NCI-H2081 (cell line): ENCODE measurements at places on chromosomes 1 and 21.
A peak's percentile ranks its signal among the peaks of the same experiment; 100 is the strongest.

GRCh38 chr1:164716992-164717703 is 158.2 kb downstream of the PBX1 start:
- DNase-seq = no peak

DNA sequence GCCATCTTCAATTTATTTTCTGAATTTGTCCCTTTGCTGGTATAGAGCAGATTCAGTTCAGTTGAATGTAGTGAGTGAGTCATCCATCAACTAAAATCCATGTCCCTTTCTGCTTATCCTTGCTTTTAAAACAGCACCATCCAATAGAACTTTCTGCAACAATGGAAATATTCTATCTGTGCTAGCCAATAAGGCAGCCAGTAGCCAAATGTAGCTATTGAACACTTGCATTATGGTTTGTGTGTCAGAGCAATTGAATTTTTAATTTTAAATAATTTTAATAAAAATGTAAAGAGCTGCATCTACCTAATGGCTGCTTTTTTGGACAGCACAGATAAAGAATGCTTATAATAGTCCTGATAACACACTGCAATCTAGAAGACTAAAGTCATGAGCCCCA is at the start of gene GJA9:
Gene GJA9, minus strand, starts transcription at position 101 of the 400 bp plus-strand sequence. CDS start 5,489 bp downstream, outside the sequence.
- DNase-seq = no peak

DNA sequence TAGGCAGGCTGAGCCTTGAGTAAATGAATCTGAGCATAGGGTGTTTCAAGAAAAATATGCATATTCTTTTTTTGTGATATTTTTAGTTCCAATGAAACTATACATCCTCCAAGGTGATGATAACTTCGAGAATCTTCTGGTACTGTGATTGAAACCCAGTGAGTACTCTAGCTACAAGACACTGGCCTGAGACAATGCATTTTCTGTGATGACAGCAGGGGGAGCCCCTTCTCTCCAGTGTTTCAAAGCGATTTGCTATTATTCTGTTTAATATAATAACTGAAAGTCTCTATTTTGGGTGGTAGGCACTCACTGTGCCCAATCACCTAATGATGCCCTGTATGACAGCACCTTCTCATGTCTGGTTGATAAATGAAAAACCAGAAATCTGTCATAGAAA is 12.1 kb downstream of the IRF2BP2 start:
- peak; percentile 36 for DNase-seq

GRCh38 chr1:43452789-43453441 is 816 bp downstream of the HYI start:
- peak; percentile 74 for DNase-seq

DNA sequence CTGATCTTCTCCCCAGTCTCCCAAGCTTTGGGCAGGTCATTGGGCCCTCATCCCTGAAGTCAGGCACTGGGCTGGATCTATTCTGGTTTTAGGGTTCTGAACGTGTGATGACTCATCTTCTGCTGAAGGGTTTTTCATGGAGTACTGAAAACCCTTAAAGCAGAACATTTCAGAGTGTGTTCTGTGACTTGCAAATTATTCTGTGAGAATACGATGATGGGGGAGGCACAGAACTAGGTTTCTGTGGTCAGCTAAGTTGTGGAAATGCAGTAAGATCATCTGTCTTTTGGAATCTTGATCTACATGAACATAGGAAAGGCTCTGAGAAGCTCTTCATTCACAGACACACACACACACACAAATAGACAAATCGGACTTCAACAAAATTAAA is 46.2 kb downstream of the NAV1 start:
- DNase-seq = no peak

DNA sequence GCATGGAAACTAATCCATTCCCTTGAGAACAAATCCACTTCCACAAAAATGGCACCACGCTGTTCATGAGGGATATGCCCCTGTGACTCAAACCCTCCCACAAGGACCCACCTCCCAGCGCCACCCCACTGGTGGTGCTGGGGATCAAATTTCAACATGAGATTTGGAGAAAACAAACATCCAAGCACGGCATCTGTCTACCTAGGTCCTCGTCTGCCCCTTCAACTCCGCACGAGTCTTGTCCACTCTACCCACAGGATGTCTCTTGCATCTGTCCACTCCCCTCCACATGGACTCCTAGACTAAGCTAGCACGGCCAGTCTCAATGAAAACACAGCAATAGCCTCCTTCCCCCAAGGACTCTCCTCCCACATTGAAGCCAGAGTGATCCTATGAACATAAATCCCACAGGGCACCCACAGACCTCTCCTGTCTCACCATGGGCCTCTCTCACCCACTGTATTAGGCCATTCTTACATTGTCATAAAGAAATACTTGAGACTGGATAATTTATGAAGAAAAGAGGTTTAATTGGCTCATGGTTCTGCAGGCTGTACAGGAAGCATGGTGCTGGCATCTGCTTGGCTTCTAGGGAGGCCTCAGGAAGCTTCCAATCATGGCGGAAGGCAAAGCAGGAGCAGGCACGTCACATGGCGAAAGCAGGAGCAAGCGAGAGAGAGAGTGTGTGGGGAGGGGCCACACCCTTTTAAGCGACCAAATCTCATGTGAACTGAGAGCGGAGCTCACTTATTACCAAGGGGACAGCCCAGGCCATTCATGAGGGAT is 101.4 kb downstream of the TOMM20 start:
- no peak for DNase-seq

DNA sequence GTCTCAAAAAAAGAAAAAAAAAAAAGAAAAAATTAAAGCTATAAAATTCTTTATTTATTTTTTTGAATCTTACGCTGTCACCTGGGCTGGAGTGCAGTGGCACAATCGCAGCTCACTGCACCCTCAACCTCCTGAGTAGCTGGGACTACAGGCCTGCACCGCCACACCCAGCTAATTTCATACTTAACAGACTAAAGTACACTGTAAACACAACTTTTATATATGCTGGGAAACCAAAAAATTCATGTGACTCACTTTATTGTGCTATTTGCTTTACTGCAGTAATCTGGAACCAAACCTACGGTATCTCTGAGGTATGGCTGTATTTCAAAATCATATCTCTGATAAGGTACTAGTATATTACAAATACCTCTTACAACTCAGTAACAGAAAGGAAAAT is 40.3 kb downstream of the HSF2BP start:
- no peak for DNase-seq

GRCh38 chr1:152516082-152516481 is 1.8 kb downstream of the CRCT1 start:
- no peak for DNase-seq

- no peak for DNase-seq
Measured at GRCh38 chr1:228044961-228045360, 37.5 kb upstream of the ARF1 start.

- DNase-seq = no peak
Measured at GRCh38 chr1:239765163-239765562, 326.5 kb upstream of the FMN2 start.

GRCh38 chr1:100391675-100392074 is 39.4 kb downstream of the CDC14A start:
- DNase-seq = no peak

DNA sequence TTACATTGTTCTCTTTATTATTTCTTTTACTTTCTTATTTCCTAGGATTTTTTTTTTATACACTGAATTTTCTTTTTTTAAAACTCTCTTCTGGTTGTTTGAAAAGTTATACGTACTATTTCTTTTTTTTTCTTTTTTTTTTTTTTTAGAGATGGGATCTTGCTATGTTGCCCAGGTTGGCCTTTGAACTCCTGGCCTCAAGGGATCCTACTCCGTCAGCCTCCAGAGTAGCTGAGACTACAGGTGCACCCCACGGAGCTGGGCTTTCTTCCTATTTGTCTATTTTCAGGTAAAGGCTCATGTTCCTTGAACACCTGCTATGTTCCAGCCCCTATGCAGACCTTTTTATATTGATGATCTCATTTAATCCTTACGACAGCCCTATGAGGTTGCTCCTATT is 29.4 kb upstream of the DYRK1A start:
- DNase-seq = no peak

DNA sequence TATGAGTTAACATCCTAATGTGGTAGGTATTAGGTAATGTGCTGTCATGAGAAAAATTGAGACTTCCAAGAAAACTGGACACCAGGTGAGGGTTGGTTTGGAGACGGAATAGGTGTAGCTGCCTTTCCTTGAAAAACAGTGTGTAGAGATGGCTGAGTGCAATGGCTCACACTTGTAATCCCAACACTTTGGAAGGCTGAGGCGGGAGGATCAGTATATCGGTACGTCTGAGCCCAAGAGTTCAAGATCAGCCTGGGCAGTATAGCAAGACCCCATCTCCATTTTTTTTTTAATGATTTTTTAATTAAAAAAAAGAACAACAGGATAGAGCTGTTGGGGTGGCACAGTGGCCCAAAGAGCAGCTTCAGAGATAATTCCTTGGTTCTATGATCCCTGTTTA is 6.8 kb upstream of the PPP1R8 start:
- no peak for DNase-seq

- DNase-seq = no peak
Measured at GRCh38 chr1:3307359-3307758, 147.1 kb upstream of the ARHGEF16 start.

- DNase-seq = peak; percentile 81
Measured at GRCh38 chr1:44650159-44650831, 24.0 kb downstream of the TMEM53 start.

DNA sequence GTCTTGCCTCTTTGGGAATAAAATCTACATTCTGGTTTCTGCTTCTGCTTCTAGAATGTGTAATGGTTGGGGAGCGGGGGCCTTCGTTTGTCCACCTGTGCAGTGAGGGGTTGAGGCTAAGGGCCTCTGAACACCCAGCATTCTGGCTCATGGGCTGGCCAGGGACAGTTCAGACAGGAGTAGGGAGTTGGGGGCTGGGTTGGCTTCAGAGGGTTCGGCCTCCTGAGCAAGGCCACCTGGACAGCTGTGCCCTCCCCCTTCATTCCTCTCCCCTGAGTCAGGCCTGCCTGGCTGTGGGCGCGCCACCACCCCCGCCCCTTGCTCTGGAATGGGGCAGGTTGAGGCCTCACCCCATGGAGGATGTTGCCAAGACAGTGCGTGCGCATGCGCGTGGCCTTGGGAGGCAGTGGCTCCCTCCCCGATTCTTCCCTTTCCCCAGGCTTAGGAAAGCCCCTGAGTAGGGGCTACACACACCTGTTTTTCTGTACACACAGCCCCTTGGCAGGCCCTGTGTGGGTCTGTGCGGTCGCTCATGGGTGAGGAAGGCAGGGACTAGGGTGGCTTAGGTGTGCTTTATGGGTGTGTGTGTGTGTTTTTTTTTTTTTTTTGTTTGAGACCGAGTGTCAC is 57.0 kb downstream of the YARS1 start:
- DNase-seq = no peak

GRCh38 chr1:21956720-21957552 is 19.8 kb upstream of the HSPG2 start:
- DNase-seq = peak; percentile 7

- DNase-seq = no peak
Measured at GRCh38 chr1:169724168-169724567, 9.7 kb downstream of the SELE start.

- no peak for DNase-seq
Measured at GRCh38 chr1:221083902-221084301, 204.7 kb downstream of the HLX start.

DNA sequence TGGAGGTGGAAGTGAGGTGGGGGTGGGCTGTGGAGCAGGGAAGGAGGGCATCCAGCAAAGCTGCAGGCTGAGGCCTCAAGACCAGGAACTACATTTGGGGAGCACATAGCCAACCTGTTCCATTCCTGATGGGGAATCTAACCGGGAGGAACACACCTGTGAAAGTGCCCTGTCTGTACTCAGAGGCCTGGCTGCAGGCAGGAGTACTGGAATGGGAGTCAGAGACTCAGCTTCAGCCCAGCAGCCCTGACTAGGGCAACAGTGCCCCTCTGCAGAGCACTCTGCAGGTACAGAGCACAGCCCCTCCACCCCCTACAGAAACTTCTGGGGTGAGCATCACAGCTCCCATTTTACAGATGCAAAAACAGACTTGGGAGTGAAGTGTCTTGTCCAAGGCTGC is 126.4 kb downstream of the DMRTB1 start:
- DNase-seq = no peak

DNA sequence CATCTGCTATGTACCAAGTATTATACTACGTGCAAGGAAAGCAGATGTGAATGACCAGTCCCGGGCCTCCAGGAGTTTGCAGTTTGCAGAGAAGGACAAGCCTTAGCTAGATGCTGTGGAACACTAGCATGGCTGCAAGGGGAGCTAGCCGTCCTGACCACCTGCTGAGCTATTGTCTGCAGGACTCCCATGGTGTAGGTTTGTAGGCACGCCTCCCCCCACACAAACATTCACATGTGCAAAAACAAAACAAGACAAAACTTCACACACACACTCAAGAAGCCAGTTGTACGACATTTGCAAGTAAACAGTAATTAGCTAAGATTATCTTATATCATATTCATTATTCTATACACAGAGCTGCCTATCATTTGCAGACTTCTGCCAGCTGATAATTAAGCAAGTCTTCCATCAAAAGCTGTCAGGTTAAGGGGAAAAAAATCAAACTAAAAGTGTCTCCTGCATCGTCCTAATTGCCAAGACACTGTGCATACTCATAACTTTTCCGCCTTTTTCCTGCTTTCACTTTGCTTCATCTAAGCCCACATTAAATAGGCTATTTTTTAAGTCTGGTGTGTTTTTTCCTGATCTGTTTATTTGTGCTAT is 10.7 kb upstream of the HNRNPU start:
- peak; percentile 82 for DNase-seq

- DNase-seq = no peak
Measured at GRCh38 chr1:85847356-85847755, 139.1 kb upstream of the ZNHIT6 start.

- DNase-seq = no peak
Measured at GRCh38 chr1:224640018-224640417, 23.9 kb downstream of the CNIH3 start.

DNA sequence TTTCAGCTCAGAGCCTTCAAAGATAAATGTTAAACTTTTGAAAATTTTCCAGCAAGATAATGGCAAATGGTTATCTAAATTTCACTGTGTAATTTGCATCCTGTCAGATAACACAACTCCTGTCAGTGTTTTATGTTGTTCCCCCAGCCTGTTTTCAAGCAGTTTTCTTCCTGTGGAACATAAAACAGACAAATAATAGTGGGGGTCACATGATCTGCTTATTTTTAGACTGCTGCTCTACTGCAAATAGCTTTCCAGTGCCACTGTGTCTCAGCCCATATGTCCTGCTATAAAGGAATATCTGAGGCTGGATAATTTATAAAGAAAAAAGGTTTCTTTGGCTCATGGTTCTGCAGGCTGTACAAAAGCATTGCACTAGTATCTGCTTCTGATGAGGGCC is 32.2 kb downstream of the FMO3 start:
- DNase-seq = no peak

GRCh38 chr1:223609977-223610376 is 55.5 kb downstream of the CAPN8 start:
- DNase-seq = peak; percentile 73

- no peak for DNase-seq
Measured at GRCh38 chr1:151289991-151290708, 8.1 kb downstream of the ZNF687 start.
